Ammon's horn (tissue), 1 donor: ENCODE measurements at places on chromosomes 6 and 20.

- DNase-seq, result no peak
These were observed 86.4 kb downstream of the CEBPB start for GRCh38 chr20:50277064-50277415.

- no peak for DNase-seq
These were observed 143.3 kb downstream of the SCP2D1 start for GRCh38 chr20:18956890-18957289.

GRCh38 chr6:135811170-135811569 is 40.3 kb upstream of the PDE7B start:
- no peak for DNase-seq

DNA sequence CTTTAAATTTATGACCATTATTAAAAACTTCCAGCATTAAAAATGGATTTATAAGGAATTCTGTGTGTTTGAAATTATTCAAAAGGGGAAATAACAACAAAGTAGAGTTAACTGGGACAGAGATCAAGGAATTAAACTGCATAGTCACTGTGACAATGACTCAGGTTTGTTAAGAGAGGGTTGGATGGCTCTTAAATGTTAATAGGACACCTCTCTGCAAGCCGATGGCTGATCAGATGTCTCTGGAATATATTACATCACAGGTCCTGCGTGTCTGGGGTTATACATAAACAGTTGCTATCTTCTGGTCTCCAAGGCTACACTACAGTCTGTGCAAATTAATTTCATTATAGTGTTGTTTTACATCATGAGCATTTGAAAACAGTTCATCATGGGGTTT is 574.3 kb downstream of the COL12A1 start:
- no peak for DNase-seq

DNA sequence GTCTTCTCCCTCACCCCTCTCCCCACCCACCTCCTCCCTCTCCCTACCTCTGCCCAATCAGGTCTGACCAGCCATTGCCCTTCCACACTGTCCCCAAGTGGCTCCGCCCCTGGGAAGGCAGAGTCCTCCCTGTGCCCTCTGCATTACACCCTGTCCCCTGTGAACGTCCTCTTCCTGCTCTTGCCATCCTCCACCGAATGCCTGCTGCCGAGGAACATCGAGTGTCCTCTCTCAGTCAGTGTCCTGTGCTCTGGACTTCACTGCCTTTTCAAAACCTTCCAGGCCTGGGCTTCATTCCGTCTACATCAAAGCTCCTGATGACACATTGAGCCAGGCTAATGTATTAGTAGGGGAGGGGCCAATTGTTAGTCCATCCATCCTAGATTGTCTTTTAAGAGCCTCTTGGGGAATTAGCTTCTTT is 3.3 kb upstream of the PACSIN1 start:
- no peak for DNase-seq

DNA sequence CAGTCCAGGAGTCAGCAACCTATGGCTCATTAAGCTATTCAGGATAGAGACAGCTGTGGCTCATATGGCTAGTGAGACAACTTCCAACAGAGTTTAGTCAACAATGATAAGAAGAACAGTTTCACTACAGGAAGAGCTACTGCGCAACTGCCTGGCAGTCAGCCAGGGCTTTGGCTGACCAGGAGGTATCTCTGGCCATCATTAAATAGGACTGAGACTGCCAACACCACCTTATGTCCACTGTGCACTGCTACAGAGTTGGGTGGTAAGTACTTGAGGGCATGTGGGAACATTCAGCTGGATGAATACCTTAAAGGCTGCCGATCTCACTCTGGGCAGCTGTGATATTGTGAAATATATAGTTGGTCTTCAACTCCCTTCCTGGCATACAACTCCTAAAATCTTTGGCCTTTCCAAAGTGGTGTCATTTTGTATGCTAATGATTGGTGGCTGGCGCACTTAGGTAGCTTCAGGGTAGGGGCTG is 52.2 kb upstream of the FAM83C start:
- DNase-seq, result peak; percentile 10

DNA sequence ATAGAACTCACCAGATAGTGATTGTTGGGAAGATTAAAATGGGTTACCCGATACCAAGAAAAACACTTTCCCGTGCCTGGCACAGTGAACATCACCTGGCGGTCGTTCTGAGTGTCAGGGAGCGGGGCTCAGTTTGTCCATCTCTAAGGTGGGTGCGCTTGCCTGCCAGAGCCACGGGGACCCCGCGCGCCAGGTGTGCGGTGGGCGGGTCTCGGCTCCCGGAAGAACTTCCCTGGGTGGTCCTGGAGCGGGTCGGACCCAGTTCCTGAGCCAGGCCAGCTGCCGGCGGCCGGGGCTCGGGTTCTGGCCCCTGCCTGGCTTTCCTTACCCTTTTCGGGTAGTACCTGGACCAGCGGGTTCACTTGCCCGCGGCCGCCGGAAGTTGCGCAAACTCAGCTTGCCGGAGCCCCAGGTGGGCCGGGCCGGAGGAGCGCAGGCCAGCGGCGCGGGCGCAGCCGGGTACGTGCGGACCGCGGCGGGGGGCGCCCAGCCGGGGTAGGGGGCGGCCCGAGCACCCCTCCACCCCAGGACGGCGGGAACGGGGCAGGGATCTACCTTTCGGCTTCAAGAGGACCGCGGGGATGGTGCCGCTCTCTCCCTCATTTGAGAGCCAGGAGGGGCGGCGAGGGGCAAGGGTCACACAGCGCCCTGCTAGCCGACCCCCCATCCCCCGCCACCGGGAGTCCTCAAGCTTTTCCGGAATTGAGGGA is 7.5 kb downstream of the FAM110A start:
- no peak for DNase-seq

GRCh38 chr6:9025796-9026394 is 590.5 kb upstream of the SLC35B3 start:
- DNase-seq, result no peak

DNA sequence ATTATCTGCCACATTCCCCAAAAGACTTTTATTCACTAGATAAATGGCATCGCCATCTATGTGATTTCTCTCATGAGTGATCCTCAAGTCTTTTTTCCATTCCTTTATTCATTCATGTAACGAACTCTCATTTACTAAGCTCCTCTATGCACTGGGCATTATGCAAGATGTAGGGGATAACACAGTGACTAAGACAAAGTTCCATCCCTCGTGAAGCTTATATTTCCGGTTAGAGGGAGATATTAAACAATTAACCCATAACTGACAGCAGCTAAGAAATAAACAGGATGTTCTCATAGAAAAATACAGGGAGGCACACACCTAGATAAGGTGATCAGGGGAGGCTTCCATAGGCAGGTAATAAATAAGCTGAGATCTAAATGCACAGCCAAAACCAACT is 17.2 kb upstream of the PREX1 start:
- DNase-seq, result no peak
